ENCODE measurements at places on chromosomes 7 and 10. TPM values are rescaled to one million over a fixed set of nuclear protein-coding genes. Genes with fewer than 3 reads are reported as not detected.

DNA sequence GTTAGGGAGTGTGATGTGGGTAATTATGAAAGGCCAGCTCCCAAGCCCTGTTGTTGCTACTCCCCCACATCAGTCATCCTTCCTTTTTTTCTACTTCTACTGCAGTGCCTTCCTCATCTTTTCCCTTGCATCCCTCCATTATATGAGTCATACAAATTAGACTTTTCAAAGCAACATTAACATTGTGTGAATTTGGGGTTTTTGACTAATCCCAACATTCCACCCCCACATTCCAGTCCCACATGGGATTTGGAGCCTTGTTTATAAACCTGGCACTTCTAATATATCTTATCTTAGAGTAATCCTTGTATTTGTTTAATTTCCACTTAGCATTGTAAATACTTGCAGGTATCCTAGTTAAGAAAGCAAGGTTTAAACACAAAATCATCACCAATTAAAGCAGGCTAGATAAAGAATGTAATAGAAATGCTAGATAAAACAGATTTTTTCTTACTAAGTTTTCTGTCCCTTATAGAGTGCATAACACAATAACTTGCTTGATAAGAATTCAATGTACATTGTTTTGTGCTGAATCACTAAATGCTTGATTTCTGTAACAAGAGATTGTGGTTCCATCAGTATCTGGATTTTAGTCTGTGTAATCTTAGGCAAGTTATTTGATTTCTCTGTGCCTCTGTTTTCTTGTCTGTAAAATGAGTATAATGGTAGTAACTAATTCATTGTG, 165.8 kb downstream of the CFTR start:
- H3K27ac ChIP-seq, result no peak overlapping the region
- H3K4me1 ChIP-seq, result no peaks in the 10 kb centered on the region
- no peaks in the 10 kb centered on the region for H3K36me3 ChIP-seq
- H3K27me3 ChIP-seq, result no peaks in the 10 kb centered on the region

CCDC186 gene
- total RNA-seq, result 15.2 TPM

DNA sequence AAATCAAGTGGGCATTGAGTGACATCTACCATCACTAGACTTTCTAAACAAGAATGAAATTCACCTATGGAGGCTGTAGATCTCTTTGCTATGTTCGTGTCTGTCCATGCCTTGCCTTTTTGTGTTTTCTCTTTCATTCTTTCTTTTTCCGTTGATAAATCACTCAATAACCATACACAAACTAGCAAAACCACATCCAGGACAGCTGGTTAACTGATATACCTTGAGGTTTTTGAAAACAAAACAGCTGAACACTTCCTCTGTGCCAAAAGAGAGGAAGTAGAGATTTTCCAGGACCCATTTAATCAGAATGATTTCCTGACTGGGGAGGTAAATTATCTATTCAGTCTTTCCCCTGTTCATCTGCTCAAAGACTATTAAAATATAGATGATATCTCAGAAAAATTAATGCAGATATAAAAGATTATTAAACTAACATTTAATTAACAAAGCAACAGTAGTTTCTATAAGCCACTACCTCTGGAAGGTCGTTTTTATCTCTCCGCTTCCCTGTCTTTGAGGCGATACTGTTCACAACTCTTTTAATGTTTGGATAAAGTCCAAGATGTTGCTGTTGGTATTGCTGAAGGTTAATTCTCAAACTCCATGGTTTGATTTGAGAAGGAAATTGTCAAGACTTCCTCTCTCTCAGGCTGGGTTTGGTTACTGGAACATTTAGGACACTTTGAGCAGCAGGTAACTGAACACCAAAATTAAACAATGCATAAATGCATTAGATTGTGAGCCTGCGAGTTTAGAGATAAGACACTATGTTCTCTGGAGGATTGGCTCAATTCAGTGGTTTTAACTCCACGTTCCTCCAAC, 24.4 kb upstream of the C10orf67 start:
- no peaks in the 10 kb centered on the region for H3K4me1 ChIP-seq
- no peaks in the 10 kb centered on the region for H3K27me3 ChIP-seq
- no peak overlapping the region for H3K4me3 ChIP-seq
- no peak overlapping the region for H3K27ac ChIP-seq
- no peak for DNase-seq
- no peaks in the 10 kb centered on the region for H3K36me3 ChIP-seq

DNA sequence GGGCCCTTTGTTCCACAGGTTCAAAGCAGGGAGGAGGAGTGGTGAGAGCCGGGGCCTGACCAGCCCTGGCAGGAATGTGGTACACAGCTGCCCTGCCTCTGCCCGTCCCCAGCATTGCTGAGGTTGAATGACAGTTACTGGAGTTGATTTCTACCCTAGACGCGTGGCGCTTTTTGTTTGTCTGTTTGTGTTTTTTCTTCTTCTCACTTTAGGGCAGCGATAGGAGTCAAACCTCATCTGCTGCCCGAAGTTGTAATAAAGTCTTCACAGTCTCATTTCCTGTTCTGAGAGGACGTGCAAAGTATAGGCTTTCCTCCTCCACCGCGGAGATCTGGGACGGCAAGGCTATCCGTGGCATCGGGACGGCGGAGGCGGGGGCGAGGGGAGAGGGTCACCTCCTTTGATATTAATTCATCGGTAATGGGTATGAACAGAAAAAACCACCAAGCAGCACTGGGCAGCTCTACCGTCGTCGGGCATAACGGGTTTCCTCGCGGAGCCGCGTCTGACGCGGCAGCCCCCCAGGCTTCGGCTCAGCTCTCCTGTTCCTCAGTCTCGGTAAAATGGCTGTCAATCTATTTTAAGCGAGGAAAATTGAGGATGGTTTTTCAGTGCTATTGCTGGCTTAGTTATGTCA, 160.8 kb downstream of the LRMDA start:
- peaks cover 7% of the 10 kb centered on the region for H3K4me1 ChIP-seq
- DNase-seq, result no peak
- peak overlapping the region; percentile 54 for H3K4me3 ChIP-seq
- no peaks in the 10 kb centered on the region for H3K27me3 ChIP-seq
- H3K36me3 ChIP-seq, result no peaks in the 10 kb centered on the region
- peak overlapping the region; percentile 42 for H3K27ac ChIP-seq

VWA2 gene
- total RNA-seq, result 0.28 TPM

- H3K4me1 ChIP-seq, result no peaks in the 10 kb centered on the region
- DNase-seq, result no peak
- H3K27ac ChIP-seq, result no peak overlapping the region
- no peak overlapping the region for H3K4me3 ChIP-seq
- H3K27me3 ChIP-seq, result no peaks in the 10 kb centered on the region
- no peaks in the 10 kb centered on the region for H3K36me3 ChIP-seq
Measured at GRCh38 chr10:64508029-64508661, 986.9 kb downstream of the REEP3 start.

DNA sequence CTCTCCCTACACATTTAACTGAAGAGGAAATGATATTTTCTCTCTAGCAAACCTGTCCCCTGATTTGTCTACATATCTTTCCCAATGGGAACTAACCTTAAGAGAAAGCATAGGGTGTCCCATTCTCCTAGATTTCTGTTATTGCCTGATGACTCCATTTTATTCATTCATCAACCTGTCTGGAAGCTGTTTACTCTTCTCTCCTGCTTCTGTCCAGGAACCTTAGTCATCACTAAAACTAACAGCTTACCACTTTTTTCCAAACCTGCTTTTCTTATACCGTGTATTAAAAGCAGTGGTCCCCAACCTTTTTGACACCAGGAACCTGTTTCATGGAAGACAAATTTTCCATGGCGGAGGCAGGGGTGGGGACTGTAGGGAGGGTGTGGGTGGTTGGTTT, 473.3 kb upstream of the PCDH15 start:
- no peaks in the 10 kb centered on the region for H3K27me3 ChIP-seq
- H3K27ac ChIP-seq, result no peak overlapping the region
- H3K36me3 ChIP-seq, result no peaks in the 10 kb centered on the region
- no peaks in the 10 kb centered on the region for H3K4me1 ChIP-seq
- DNase-seq, result no peak
- H3K4me3 ChIP-seq, result no peak overlapping the region

CD36 gene
- total RNA-seq, result 68.6 TPM

- peaks cover 53% of the 10 kb centered on the region for H3K36me3 ChIP-seq
- peak overlapping the region; percentile 25 for H3K27ac ChIP-seq
- no peak for DNase-seq
- no peak overlapping the region for H3K4me3 ChIP-seq
- H3K27me3 ChIP-seq, result no peaks in the 10 kb centered on the region
Measured at GRCh38 chr7:128838109-128838779, 8.0 kb downstream of the FLNC start.

ACSL5 gene
- total RNA-seq, result 16.7 TPM

- H3K4me1 ChIP-seq, result no peaks in the 10 kb centered on the region
- H3K36me3 ChIP-seq, result no peaks in the 10 kb centered on the region
- H3K27ac ChIP-seq, result no peak overlapping the region
Measured at GRCh38 chr7:141519623-141520022, 31.6 kb upstream of the AGK start.

IKZF1 gene
- 24.4 TPM for total RNA-seq

GRCh38 chr7:32075612-32076011, 5.4 kb upstream of the PDE1C start:
- H3K27me3 ChIP-seq, result no peaks in the 10 kb centered on the region
- no peak for DNase-seq
- H3K4me1 ChIP-seq, result peaks cover 11% of the 10 kb centered on the region

DNA sequence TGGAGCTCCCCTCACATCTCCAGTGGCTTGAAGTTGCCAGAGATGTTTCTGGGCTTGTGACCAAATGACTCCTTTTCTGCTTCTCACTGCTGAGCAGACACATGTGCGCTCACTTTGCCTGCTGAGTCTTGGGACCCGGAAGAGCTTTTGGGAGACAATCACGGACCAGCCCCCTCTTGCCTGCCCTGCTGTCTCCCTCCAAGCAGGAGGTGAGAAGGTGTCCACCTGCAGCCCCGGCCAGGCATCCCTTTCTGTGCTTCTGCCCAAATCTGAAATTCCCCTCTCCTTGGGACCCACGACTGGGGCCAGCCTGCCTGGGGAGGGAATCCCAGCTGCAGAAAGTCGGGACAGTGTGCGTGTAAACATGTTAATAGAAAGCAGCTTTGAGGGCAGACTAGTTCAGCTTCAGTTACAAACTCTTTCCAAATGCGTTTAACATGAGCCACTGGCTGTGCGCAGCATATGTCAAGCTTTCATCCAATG, 31.7 kb downstream of the HTRA1 start:
- no peak for DNase-seq
- H3K4me1 ChIP-seq, result peaks cover 88% of the 10 kb centered on the region
- no peaks in the 10 kb centered on the region for H3K27me3 ChIP-seq
- no peaks in the 10 kb centered on the region for H3K36me3 ChIP-seq
- peak overlapping the region; percentile 96 for H3K27ac ChIP-seq

DNA sequence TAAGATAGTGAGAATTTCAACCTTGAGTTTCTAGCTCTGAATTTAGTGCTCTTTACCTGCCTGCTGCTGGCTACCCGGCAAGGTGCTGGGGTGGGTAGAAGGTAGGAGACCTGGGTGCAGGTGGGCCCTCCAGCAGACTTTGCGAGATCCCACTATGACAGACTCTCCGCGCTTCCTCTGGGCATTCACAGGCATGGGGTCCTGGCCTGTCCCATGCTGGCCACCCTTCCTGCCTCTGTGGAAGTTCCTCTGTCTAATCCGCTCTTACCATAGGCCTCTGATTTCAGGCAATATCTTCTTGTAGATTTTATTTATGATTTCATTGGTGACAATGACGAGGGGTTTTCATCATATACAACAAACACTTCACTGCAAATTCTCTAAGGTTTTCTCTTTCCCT, 1.2 kb upstream of the WDFY4 start:
- H3K4me1 ChIP-seq, result peaks cover 7% of the 10 kb centered on the region
- no peak overlapping the region for H3K4me3 ChIP-seq
- H3K27me3 ChIP-seq, result no peaks in the 10 kb centered on the region
- H3K36me3 ChIP-seq, result no peaks in the 10 kb centered on the region
- DNase-seq, result no peak
- H3K27ac ChIP-seq, result no peak overlapping the region
